ENCODE measurements at places on chromosomes 7 and 10.

DNA sequence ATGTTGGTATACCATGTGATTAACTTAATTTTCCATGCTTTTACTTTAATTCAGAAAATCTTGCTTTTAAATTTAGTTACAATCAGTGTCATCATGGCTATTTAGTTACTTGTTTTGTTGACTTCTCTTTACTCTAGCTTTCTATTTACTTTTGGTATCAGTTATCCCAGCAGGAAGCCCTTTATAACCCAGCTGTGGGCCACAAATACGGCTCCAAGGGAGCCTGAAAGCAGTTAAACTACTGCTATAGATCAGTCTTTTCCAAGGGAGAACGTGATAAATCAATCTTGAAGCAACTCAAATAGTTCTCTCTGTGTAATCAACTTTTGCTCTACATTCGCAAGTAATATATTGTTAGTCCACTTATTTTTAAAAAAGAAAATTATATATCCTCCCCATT lies 287.4 kb downstream of the CACNA2D1 start:
- no peak for DNase-seq

DNA sequence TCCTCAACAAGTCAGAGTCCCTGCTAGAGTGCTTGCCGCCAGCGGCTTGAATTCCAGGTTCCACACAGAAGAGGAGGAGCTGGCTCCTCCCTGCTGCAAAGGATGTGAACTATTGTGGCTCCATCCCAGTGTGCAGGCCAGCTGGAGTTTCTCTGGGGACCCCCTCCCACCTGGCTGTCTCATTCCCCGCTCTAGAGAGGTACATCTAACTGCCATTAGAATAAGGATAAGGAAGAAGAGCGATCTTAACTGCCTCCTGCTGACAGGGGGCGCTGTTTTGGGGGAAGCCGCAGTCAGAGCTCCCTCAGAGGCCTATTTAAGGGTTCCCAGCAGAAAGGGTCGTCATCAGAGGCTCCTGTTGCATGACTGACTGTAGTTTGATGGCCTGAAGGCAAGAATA lies 40.8 kb upstream of the HECW1 start:
- DNase-seq: no peak

DNA sequence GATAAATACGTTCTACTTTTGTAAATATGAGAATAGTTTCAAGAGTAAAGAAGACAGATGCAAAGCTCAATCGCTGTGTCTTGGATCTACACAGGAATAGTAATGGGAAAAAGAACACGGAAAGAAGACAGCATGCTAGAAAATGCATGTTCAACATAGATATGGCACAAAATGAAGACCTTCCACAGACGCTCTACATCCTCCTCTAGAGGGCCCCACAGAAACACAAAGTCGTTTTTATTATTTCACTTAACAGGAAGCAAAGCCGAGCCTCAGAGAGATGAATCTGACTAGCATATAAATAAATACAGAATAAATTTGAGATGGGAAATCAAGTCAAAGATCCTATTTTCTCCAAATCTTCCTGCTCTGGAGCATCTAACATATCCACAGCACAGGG lies 292.6 kb downstream of the PARD3 start:
- no peak for DNase-seq

DNA sequence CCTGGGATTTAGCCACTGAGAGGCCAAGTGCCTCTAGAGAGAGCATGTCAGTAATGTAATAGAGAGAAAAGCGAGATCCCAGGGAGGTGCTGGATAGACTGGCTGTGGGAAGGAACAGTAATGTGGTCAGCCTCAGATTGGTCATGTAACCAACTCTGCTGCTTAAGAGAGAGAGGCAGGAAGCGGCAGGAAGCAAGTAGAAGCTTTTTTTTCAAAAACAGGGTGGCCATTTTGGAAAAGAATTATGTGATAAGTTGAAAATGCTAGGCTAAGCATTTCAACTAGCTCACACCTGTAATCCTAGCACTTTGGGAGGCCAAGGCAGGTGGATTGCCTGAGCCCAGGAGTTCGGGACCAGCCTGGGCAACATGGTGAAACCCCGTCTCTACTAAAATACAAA lies 3.7 kb upstream of the PCOLCE start:
- no peak for DNase-seq
